Left renal pelvis (tissue), 4 donors: ENCODE measurements at places on chromosomes 1 and 21.

DNA sequence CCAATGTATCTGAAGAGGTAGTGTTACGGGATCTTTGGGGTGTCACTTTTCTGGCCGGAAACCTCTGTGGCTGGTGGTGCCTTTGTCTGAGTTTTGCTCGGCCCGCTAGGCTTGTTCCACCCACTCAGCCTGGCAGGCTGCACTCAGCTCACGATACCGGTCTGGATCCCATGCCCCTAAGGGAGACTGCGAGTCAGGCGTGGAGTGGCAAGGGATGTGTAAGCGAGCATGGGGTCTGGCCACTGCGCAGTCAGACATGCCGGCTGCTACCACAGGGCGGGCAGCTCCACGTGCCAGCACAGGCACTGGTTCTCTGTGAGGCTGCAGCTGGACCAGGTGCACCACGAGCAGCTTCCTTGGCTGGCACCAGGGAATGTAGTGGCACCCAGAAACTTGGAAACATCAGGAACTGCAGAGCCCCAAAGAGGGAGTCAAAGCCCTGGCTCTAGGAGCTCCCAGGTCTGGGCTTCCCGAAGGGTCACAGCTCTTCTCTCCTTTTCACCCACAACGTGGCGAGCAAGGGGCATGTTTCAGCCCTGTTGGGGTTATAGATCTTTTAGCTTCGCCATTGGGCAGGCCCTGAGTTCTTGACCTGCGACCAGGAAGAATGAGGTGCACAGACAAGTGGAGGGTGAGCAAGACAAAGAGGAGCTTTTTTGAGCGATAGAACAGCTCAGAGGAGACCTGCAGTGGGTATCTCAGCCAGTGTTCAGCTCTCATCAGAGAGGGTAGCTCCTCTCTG is 23.8 kb upstream of the LRRC8C start:
- DNase-seq, result no peak

GRCh38 chr1:83901547-83902155 is 97.3 kb downstream of the TTLL7 start:
- no peak for DNase-seq

DNA sequence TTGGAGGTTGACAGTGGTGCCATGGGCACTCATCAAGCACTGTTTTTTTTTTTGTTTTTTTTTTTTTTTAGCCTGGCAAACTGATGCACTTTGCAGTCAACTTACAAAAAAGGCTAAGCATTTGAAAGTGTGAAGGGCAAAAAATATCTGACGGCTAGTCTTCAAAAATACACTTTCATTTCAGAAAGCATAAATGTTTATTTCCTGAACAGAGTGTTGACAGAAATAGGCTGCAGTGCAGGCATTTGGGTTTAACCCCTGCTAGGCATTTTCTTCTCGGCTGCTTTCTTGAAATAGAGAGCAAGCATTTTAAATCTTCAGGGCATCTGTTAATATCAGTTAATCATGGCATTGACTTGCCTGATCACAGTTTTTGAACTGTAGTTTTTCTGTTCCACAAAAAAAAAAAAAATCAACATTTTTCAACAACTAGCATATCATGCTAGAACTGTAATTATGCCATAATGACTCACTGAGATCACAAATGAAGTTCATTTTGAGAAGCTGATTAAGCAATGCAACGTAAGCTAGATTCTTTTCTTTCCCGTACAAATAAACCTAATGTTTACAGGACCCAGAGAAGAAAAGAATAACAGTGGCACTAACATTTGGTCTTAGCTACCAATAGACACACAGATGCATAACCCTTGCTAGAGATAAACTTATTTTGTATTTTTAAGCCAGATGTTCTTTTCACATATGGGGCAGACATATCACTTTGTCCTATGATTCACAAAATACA is 100.4 kb upstream of the USH2A start:
- no peak for DNase-seq

GRCh38 chr1:90826834-90827233 is 109.7 kb upstream of the BARHL2 start:
- DNase-seq, result no peak

GRCh38 chr1:89454845-89455521 is 69.6 kb upstream of the LRRC8B start:
- peak; percentile 8 for DNase-seq

DNA sequence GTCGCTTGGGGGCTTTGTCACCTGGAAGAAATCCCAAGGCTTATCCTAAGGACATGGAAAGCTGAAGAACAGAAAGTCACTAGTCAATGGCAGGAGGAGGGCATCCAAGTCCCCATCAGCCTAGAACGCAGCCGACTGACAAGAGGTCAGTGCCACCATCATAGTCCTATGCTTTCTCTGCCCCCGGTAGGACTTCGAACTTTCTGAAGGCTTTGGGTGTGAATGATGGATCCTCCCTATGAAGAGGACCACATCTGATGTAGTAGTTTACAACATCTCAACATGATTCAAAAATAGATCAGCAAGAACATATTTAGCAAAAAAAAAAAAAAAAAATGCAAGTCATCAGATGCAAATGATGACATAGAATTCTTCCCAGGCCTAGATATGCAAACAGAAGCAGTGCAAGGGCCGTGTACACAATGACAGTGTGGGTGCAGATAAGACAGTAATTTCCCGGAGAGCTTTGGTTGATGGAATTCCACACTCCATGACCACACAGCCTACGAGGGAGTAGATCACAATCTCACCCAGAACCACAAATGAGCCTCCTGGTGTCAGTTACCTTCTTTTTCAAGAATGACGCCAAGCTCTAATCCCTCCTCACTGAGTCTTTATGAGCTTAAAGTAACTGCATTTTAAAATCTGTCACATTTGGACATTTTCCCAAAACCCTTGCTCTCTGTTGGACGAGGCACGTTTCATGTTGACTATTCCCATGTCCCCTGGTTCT is 88.2 kb downstream of the PSMG1 start:
- no peak for DNase-seq

- DNase-seq, result no peak
Measured at GRCh38 chr1:6623269-6623965, 1.3 kb upstream of the THAP3 start.

DNA sequence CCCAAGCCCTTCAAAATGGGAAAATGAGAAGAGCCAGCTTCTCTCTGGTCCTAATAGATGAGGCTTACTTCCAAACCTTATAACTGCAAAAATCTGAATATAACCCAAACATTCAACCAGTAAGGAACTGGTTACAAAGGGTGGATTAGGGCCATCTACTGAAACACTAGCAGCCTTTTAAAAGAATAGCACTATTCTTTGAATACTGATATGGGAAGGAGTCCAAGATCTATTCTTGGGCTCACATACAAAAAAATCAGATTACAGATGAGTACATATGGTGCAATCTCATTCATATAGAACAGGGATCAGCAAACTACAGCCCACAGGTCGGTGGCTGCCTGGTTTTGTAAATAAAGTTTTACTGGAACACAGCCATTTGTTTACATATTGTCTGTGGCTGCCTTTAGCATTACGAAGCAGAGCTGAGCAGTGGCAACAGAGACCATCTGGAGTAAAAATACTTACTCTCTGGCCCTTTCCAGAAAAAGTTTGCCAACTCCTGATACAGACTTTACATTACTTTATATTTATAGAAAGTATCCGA is 167.7 kb downstream of the ZSCAN20 start:
- no peak for DNase-seq

DNA sequence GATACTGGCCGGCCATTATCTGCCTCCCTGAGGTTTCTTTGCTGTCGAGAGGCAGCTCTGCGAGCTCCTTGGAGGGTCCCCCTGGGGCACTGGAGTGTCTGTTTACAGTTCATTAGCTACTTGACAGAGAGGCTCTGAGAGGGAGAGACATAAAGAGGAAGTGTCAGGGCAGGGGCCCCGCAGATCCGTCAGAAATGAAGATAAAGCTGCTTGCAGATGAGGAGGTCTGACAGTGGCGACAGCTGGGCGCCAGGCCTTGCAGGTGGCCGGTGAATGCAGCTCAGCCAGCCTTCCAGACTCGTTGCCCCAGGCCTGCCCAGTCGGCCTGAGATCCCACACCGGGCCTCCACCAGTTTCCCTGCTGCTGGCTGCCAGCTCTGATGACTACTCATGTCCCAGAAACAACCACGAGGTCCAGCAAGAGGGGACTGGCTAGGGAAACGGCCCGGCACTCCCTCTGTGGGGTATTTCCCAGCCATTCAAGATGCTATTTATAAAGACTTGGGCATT is 84.7 kb downstream of the DISP3 start:
- DNase-seq, result peak; percentile 7

DNA sequence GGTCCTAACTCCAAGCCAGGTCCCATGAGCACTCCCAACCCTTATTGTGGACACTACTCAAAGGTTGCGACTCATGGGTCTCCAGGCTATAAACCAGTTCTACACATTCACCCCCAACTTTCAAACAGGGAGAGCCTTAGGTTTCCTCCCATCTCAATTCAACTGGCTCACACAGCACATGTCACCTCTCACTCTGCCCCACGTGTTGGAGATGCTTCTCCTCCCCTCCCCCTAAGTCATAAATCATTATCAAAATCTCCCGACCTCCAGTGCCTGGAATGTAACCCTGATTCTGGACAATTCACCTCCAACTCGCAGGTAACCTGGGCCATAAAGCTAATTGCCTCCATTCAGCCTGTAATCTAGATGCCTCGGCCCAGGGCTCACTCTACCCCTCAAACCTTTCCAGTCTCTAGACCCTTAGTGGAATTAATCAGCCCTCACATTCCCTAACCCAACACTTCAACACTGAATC is 595 bp downstream of the AK2 start:
- no peak for DNase-seq

DNA sequence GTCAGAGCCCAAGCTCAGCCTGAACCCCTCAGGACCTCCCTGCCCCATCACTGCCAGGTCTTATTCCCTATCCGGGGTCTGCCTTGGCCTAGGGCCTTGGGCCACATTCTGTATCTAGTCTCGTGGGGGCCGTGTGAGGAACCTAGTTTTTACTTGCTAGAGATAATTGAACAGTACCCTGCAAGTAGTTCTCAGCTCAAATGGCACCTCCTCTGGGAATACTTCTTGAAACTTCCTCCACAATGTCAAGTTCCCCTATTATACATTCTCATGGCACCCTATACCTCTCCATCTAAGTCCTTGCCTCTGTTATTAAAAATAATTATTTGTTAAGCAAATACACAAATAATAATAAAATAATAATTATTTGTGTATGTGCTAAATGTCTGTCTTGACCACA is 32.9 kb upstream of the CSF1 start:
- DNase-seq, result no peak

GRCh38 chr1:177305040-177306018 is 134.6 kb downstream of the BRINP2 start:
- DNase-seq, result no peak

- peak; percentile 19 for DNase-seq
Measured at GRCh38 chr1:46755121-46755520, 36.2 kb upstream of the EFCAB14 start.

DNA sequence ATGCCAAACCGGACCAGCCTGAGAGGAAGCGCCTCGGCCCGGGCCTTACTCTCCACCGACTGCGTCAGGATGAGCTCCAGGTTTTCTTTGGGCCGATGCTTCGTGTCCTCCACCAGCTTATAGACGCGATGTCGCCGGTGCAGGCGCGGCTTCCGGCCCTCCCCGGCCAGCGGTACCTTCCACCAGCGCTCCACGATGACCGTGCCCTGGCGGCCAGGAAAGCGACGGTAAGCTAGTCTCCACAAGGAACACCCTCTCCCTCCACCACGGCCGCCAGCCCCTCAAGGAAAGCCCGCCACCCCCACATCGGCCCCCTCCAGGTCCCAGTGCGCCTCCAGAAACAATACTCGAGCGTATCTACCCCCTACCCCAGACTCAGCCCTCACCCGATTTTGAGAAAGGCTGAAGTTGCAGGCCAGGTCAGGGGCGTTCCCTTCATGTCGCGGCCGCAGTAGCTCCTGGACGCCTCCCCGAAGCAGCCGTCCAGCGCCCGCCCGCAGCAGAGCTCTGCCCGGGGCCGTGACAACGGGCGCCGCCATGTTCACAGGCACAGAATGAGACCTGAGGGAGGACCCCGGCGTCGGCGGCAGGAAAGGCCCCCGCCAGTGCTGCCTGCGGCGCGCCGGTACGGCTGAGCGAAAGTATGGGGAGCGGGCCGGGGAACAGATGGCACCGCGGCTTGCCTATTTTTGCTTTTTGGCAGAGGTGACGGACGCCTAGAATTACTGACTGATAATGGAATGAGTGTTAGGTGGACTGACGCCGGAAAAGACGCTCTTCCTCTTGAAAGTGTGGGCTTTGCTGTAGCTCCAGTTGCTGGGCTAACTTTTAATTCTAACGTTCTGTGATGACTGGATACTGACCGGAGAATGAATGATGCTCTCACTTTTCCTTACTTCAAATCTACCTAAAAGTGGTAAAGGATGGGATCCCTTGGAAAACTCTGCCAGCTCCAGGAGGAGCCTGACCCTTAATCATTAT is at the start of gene MRPL9:
Gene MRPL9, minus strand, starts transcription at position 556 of the 981 bp plus-strand sequence. Its CDS starts 17 bp downstream, at position 539.
- DNase-seq, result peak; percentile 62

GRCh38 chr21:25776440-25776839 is 41.7 kb downstream of the GABPA start:
- DNase-seq, result no peak

DNA sequence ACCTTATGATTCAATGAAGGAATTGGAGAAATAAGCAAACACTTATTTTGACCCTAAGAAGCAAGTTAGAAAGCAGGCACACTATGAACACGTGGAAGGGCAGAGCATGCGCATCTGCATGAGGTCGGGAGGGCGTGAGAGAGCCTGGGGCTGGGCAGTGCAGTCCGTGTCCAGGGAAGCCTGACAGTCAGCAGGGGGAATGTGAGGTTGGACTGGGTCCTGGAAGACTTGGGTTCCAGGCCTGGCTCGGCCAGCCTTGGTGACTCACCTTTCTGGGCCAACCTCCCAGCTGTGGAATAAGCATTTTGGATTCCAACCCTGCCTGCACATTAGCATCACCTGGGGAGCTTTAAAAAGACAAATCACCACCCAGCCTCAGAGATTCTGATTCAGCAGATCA is 26.6 kb upstream of the LMX1A start:
- DNase-seq, result no peak

DNA sequence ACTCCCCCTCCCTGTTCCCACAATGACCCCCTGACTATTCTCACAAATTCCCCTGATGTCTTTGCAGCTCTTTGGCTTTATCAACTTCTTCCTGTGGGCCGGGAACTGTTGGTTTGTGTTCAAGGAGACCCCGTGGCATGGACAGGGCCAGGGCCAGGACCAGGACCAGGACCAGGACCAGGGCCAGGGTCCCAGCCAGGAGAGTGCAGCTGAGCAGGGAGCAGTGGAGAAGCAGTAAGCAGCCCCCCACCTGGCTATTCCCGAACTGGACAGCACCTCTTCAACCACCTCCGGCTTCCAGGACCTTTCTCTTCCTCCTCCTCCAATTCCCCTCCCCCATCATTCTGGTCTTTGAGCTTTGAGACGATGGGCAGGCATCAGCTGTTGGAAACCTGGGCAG is 4.4 kb upstream of the ATXN7L2 start:
- no peak for DNase-seq

GRCh38 chr1:76288758-76289483 is 214.4 kb downstream of the ST6GALNAC3 start:
- DNase-seq, result no peak

GRCh38 chr1:205533748-205534443 is 29.4 kb downstream of the CDK18 start:
- DNase-seq, result no peak

- DNase-seq, result no peak
Measured at GRCh38 chr1:195766709-195767108, 841.5 kb downstream of the KCNT2 start.

GRCh38 chr1:66489972-66490601 is 43.9 kb upstream of the SGIP1 start:
- no peak for DNase-seq
